Chondrocyte (in vitro differentiated cells): ENCODE measurements at places on chromosomes 11 and 22. TPM values are rescaled to one million over a fixed set of nuclear protein-coding genes. Genes with fewer than 3 reads are reported as not detected.

INPPL1 gene
- total RNA-seq, result 214 to 226 TPM (median 224 TPM) in 3 replicates

CWF19L2 gene
- 7.9 to 12.0 TPM (median 8.0 TPM) in 3 replicates for total RNA-seq

- no peak overlapping the region for H3K4me3 ChIP-seq
- no peaks in the 10 kb centered on the region for H3K27me3 ChIP-seq
- no peak overlapping the region for H3K27ac ChIP-seq
- no peaks in the 10 kb centered on the region for H3K36me3 ChIP-seq
- DNase-seq, result no peak
These were observed 18.8 kb upstream of the PICK1 start for GRCh38 chr22:38038426-38038825.

DNA sequence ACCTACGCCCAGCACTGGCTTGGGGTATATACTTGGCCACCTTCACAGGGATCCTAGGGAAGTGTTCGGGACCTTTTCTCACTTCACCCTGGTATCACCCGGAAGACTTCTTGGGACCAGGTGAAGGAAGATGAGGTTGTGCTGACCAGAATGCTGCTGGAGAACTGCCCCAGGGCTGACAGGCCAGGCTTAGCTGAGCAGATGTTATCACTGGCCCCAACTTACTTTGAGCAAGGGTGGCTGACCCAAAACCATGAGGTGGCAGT is 4.5 kb downstream of the FTH1 start:
- H3K36me3 ChIP-seq, result peaks cover 30% of the 10 kb centered on the region
- no peak overlapping the region for H3K4me3 ChIP-seq
- no peak for DNase-seq
- peak overlapping the region; percentile 87 for H3K27ac ChIP-seq

GRCh38 chr11:123755813-123756212 is 1.5 kb upstream of the OR6X1 start:
- H3K4me3 ChIP-seq, result no peak overlapping the region
- peaks cover 36% of the 10 kb centered on the region for H3K27me3 ChIP-seq
- H3K36me3 ChIP-seq, result no peaks in the 10 kb centered on the region
- no peak for DNase-seq
- H3K27ac ChIP-seq, result no peak overlapping the region

- H3K36me3 ChIP-seq, result peaks cover 2% of the 10 kb centered on the region
- DNase-seq, result no peak
- peaks cover 6% of the 10 kb centered on the region for H3K4me1 ChIP-seq
- H3K27ac ChIP-seq, result no peak overlapping the region
- peaks cover 22% of the 10 kb centered on the region for H3K27me3 ChIP-seq
These were observed 14.8 kb downstream of the LGALS12 start for GRCh38 chr11:63520606-63521170.
